NK-92 treated with Interleukin-12 subunit alpha and Interleukin-12 subunit beta, amount 100 ng/mL, for 24 hours (cell line): ENCODE measurements at places on chromosomes 3 and 15.

DNA sequence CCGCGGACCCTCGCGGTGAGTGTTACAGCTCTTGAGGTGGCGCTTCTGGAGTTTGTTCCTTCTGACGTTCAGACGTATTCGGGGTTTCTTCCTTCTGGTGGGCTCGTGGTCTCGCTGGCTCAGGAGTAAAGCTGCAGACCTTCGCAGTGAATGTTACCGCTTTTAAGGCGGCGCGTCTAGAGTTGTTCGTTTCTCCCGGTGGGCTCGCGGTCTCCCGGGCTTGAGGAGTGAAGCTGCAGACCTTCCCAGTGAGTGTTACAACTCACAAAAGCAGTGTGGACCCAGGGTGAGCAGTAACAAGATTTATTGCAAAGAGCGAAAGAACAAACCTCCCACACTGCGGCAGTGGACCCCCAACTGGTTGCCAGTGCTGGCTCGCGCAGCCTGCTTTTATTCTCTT is 177.1 kb downstream of the UACA start:
- DNase-seq = no peak

DNA sequence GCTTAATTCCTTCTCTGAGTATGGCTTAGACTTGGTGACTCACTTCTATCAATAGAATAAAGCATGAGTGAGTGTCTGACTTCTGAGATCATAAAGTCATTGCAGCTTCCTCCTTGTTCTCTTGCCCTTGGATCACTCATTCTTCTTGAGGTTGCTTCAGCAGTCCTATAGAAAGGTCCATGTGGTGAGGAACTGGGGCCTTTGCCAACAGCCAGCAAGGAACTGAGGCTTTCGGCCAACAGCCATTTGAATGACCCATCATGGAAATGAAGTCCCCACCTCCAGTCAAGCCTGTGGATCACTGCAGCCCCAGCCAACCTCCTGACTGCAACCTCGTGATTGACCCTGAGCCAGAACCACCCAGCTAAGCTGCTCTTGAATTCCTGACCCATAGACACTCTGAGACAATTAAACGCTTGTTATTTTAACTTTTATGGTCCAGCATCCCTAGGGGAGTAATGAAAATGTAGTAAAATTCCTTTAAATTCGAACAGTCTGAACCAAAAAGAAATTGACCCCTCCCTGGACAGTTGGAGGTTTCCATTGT is 84.5 kb downstream of the WDR76 start:
- no peak for DNase-seq

DNA sequence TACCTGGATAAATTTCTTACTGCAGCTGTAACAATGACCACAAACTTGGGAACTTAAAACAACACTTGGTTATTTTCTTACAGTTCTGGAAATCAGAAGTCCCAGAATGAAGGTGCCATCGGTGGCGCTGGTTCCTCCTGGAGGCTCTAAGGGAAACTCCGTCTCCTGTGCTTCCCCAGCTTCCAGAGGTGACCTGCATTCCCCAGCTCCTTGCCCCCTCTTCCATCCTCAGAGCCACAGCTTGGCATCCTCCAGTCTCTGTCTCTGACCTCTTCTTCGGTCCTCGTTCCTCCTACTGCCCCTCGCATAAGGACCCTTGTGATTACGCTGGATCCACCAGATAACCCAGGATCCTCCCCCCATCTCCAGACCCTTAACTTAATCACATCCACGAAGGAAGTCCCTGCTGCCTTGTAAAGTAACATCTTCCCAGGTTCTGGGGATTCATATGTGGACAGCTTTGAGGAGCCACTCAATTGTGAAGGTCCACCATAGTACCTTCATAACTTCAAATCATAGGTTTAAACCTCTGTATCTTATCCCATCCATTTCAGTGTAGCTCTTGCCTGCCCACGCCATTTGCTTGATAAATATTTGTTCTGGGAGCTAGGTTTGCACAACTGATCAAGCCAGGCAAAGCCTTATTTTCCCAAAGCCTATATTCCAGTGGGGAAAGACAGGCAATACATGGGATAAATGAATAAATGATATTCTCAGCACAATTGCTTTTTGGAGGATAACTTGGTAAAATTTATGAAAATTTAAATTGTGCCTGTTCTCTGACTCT is 34.8 kb downstream of the KLF15 start:
- no peak for DNase-seq

GRCh38 chr3:40827942-40828688 is 303.4 kb downstream of the ZNF621 start:
- DNase-seq = no peak

DNA sequence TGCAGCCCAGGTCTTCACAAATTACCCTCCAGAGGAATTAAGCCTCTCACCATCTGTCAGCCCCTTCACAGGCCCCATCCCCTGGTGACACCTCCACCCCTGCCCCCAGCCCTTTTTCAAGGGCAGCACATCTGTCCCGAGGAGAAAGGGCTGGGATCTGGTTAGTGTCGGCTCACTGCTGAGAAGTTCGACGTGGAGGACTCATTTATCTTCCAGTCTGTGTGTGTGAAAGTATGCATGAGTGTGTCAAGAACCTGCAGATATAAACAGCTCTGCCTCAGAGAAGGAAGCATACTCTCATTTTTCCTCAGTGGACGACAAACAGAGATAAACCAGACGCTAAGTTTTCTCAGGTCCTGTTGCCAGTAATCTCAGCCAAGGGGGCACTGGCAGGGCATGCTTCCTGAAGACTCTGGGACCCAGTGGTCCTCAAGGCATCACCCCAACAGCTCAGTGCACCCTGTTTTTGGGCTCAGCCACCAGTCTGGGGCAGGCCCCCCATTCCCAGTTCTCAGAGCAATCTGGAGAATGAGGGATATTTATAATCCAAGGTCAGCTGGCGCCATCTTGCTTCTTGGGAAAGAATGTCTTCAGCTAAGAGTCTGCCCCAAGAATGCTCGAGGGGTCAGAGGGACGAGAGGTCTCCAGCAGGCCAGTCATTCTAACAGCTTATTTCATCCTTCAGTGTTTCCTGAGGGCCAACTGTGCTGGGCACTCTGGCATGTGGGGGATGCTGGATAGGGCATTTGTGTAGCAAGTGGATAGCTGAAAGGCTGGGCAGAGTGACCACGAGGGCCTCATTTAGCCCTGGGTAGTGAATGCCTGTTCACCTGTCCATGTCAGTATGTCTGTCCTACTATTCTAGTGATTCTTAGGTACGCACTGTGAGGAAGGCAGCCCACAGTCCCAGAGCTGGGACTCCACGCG is 73.6 kb downstream of the ADCY5 start:
- DNase-seq = no peak

- no peak for DNase-seq
These were observed 84.3 kb upstream of the NEO1 start for GRCh38 chr15:72967811-72968530.

DNA sequence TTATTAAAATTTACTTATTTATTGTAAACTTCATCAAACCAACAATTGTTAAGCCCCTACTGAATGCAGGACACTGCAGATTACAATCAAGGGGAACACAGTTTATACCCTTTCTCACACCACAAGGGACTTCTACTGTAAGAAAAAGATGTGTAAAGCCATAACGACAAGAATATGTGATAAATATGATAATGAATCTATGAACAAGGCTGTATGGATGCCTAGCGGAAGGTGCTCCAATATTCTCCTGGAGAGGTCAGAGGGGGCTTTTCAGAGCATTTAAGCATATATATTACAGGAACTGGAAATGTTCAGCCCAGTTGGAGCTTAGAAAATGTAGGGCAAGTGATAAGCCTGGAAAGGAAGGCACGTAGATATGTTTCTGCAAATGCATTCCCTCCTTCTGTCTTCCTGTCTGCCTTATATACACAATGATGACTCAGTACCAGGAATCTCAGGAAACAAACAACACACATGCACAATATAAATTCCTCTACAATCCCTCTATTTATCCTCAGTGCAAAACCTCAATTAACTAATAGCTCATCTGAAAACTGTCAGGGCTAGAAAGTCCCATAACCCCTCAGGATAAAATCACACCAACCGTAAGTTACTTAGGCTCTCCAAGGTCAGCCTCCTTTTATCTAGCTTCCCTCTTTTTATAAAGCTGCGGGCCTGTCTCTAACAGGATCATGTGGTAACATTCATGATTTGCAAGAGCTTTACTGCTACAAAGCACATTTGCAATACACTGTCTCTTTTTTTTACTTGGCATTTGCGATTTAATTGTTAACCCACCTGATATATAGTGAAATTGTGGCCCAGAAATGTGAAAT is 393.1 kb downstream of the LPP start:
- no peak for DNase-seq

DNA sequence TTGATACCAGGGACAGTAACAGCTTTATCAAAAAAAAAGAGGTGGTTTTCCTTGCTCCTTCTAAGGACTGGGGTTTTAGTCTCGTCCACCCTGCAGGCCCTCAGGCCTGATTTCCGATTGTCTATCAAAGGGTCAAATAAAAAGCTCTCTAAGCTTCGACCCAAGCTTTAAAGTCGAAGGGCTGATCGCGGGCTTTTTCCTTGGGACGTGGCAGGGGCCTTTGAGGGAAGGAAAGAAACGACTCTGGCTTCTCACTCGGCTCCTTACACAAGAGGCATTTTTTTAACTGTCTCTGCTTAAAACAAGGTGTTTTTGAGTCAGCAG is 354 bp upstream of the KLHL24 start:
- no peak for DNase-seq

GRCh38 chr3:184491011-184491576 is 70.5 kb upstream of the EPHB3 start:
- no peak for DNase-seq

GRCh38 chr3:70716832-70717231 is 404.4 kb upstream of the MDFIC2 start:
- no peak for DNase-seq

DNA sequence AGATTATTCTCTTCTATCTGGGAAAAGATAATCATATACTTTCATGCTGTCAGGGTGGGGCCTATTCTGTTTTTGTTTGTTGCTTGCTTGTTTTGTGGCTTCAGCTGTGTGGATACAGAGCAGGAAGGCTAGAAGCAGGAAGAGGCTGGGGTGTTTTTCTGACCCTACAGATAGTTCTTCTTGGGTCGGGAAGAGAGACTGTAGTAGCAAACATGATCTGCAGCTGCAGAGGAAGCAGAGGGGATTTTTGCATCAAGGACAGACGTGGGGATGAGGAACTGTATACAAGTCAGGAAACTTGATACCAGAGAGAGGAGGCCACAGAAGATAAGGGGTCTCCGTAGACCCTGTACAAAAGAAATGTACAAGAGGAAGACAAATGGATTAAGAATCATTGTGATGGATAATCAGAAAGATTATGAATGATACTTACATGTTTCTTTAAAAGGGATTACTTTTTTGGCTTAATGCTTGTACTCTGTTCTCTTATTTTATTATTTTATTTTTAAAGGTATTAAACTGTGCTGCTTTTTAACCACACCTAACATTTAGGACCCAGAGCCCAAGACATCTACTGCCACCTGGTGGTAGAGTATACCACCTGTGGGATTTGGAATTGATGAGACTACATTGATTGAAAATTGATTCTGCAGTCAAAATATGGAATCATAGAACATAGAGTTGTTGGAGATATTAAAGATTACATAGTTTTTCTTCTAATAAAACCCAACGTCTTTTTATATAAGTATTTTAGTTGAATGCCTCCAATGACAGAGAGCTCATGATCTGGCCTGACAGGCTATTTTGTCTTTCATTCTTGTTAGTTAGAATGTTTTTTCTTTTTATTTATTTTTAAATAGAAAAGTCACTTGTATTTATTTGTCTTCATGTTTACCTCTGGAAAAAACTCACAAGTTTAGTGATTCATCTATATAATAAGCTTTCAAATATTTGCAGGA is 87.3 kb upstream of the ROPN1 start:
- DNase-seq = no peak

DNA sequence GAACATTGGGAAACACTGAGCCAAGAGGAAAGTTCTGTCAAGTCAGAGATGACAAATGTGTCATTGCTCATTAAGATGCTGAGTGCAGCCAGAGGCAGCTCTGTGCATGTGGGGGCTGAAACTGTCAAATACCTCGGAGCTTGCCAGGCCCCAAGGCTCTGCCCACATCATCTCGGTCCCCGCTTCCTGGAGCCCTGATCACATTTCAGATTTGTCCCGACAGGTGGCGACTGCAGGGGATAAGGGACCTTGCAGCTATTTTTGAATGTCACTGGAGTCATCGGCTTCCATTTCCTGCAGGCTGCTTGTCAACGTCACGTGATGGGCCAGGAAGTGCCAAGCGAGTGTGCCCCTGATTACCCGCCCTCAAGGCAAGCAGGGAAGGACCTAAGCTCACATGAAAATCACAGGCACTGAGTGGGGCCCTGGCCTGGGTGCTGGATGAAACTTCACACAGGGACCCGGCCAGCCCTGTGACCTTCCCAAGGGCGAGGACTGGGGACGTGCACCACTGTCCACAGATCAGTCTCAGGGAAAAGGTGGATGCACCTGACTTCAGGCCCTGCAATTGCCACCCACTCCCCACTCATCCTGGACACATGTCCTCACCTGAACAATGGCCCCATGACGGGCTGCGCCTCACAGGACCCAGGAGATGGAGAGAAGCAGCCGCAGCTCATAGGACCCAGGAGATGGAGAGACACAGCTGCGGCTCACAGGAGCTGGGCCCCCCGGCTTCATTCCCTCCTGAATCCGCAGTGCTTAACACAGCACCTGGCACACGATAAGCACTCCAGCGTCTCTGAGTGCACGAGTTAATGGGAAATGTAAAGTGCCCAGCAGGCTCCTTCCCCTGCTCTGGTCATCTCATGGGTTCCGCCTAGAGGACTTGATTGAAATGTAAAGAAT is 73.4 kb downstream of the NUP210 start:
- no peak for DNase-seq

GRCh38 chr15:56963126-56963525 is 44.7 kb downstream of the TCF12 start:
- DNase-seq = no peak

GRCh38 chr15:69829974-69830373 is 267.7 kb downstream of the TLE3 start:
- no peak for DNase-seq

DNA sequence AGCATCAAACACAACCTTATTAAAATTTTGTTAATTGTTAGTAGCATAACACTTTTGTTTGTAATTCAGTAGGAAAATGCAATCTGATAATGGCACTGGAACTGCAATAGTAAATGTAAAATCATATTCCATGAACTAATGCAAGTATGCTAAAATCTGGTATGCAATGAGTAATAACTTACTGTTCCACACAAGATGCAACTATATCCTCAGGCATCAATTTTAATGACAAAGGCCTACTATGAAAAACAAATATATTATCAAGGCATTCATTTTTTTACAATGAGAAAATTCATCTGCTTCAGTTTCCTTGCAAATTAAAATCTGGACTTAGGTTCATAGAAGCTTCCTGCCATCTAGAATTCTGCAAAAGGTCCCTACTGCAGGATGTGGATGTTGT is 1.4 kb upstream of the NSMCE3 start:
- DNase-seq = no peak

GRCh38 chr15:70514251-70514650 is 249.1 kb downstream of the UACA start:
- no peak for DNase-seq

DNA sequence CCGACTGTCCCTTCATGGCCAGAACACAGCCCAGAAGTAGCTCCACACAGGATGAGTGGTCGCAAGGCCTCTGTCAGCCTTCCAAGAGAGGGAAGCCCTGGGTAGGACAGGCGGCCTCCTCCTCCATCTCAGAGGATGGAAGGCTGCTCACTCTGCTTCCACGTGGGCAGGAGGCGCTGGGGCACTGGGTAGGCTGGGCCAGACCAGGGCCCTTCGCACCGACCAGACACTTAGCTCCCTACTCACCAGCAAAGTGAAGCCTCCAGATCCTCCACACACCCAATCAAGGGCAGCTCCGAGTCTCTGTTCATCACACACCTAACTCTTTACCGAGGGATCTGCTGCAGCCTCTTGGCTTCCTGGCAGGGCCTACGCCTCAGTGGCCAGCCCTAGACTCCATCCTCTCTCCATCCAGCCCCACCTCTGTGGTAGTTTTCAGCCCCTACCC is 24.3 kb upstream of the PLXNA1 start:
- no peak for DNase-seq

- DNase-seq = no peak
These were observed 61.2 kb upstream of the TNFAIP8L3 start for GRCh38 chr15:51155891-51156290.
